ENCODE measurements at places on chromosomes 6 and 20.

- DNase-seq = no peak
Observed at GRCh38 chr20:36991703-36992102, 40.2 kb upstream of the SAMHD1 start.

- DNase-seq = no peak
Observed at GRCh38 chr20:62413896-62414481, 6.9 kb upstream of the CABLES2 start.

DNA sequence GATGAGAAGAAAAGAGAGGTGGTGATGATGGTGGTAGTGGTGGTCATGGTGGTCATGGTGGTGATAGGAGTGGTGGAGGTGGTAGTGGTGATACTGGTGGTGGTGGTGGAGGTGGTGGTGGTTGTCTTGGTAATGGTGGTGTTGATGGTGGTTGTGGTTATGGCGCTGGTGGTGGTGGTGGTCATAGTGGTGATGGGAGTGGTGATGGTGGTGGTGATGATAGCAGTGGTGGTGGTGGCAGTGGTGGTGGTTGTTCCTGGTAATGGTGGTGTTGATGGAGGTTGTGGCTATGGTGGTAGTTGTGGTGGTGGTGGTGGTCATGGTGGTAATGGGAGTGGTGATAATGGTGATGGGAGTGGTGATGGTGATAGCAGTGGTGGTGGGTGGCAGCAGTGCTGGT lies 36.8 kb downstream of the HAO1 start:
- DNase-seq = no peak

GRCh38 chr6:129890164-129890563 lies 29.0 kb upstream of the TMEM244 start:
- no peak for DNase-seq

DNA sequence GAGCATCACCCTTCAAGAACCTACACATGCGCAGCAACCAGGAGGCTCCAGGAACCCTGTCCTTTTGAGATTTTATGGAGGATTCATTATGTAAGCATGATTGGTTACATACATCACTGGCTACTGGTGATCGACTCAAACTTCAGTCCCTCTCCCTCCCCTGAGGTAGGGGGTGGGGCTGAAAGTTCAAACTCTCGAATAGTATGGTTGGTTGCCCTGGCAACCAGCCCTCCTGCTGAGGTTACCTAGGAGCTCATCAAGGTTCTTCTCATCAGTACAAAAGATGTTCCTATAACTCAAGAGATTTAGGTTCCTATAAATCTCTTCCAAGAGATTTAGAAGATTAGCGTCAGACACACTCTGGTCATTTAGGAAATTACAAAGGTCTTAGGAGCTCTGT lies 21.9 kb upstream of the ZSCAN9 start:
- no peak for DNase-seq

DNA sequence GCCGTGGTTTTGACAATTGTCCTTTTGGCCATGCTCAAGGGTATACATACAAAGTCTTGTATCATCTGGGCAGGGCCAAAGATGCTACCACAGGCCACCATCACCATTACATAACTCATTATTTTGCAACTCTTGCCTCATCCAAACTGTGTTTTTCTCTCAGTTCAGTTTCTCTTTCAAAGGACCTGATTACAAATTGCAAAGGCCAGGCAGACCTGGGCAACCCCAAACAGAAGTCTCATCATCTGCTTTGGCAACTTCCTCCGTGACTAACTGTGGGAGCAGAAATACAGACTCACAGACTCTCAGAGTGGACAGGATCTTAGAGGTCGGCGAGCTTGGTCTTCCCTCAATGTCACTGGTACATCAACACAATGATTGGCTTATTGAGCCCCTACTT lies 117.8 kb upstream of the NEDD9 start:
- DNase-seq = no peak

DNA sequence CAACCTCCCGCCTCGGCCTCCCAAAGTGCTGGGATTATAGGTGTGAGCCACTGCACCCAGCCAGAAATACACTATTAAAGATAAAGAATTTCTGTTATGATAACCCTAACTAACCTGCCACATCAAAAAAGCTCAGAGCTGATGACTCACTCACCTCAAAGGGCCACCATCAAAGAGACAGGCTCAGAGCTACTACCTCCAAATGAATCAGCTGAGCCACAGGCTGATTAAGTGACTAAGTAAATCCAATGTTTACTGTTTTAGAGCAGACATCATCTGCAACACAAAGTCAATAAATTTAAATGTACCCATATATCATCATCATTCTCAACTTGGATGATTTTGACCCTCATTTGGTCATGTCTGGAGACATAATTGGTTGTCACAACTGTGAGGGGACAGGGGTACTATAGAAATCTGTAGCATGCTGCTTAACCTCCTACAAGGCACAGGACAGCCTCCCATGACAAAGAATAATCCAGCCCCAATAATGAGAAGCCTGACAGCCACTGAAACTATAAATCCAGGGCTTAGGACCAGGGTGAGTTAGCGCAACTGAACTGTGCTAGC lies 106.5 kb downstream of the ATP9A start:
- DNase-seq = no peak

GRCh38 chr6:102717737-102718456 lies 1324.4 kb downstream of the GRIK2 start:
- DNase-seq = no peak

GRCh38 chr20:56393653-56394052 lies 1.2 kb downstream of the CSTF1 start:
- DNase-seq = no peak

DNA sequence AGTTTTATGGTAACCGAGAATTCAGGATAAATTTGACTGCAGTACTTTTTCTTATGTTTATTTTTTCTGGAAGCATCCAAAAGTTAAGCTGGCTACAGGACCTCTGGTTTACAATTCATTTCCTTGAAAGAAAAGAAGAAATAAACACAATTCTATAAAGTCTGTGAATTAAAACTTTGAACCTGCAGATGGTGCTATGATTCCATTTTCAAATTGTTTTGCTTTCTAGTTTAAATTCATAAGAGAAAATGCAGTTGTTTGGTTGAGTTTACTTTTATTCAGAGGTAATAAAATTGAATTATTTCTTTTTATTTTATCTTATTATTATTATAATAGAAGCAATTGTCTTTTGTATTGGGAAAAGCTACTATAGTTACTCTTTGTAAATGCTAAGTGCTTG lies 1.8 kb upstream of the VIP start:
- DNase-seq = no peak

- DNase-seq = no peak
Observed at GRCh38 chr6:57104336-57104735, 14.3 kb downstream of the ZNF451 start.

DNA sequence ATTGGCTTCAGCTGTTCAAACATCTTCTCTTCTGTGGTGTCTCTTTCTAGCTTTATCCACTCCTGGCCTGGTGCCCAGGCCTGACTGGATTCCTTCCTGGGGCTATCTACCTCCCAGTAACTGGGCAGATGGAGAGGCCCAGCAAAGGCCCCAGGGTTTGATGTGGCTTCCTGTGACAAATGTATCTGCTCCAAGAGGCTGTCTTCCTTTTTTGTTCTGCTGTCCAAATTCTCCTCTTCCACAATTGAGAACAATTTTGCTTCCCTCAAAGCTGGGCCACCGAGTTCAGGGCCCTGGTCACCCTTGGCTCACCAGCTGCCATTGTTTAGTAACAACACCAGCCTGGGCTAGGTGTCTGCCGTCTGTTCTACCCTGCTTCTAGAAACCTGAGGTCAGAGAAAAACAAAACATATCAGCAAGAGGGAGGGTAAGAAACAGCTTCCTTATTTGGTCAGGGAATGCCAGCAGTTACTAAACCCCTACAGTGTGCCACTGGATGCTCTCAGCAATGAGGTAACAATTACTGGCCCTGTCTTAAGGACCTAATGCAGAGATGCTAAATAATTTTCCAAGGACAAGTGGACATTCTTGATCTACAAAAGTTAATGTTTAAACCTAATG lies 3.9 kb downstream of the ZFP57 start:
- DNase-seq = no peak
